ENCODE measurements at places on chromosomes 5 and 9.

GRCh38 chr5:173781816-173782670 is 106.1 kb upstream of the CPEB4 start:
- DNase-seq, result peak; percentile 46

- no peak for DNase-seq
Measured at GRCh38 chr5:68456756-68457217, 241.2 kb downstream of the PIK3R1 start.

DNA sequence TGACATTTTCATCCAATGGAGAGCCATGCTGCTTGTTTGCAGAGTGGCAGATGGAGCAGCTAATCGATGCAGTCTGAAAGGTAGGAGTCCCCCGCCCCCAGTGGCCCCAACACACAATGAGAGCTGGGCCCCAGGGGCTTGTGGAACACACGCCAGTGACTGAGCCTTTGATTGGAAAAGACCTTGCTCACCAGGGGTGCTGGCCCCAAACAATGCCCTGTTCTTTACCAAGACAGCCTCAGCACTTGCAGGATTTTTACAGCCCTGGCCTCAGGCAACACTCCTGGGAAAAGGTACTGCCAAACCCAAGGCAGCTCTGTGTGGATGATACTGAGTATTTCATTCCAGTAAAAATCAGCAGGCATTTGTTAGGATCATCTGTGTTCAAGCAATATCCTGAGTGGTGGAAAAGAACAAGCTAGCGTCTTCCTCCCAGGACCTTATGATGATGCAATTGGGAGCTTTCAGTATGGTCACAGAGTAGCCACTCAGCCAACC is 276.8 kb upstream of the CLINT1 start:
- no peak for DNase-seq

GRCh38 chr5:59716966-59717500 is 176.5 kb downstream of the PDE4D start:
- DNase-seq, result no peak

DNA sequence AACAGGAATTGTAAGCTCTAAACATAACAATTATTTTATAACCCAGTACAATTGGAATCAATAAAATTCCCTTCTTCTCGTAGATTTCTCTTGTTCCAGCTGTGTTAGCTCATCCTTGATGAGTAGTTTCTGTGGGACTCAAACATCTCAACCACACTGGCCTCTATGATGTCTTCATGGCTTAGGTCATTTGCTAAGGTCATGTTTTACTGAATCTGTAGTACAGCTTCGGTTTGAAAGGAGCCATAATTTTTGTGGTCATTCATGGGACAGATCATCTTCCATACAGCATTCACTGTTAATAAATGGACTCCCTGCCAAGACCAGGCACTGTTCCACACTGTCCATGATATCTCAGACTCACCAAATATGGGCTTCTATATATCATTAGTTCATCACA is 369.0 kb upstream of the RFX3 start:
- DNase-seq, result no peak

GRCh38 chr5:179610109-179610902 is 13.2 kb downstream of the HNRNPH1 start:
- no peak for DNase-seq

DNA sequence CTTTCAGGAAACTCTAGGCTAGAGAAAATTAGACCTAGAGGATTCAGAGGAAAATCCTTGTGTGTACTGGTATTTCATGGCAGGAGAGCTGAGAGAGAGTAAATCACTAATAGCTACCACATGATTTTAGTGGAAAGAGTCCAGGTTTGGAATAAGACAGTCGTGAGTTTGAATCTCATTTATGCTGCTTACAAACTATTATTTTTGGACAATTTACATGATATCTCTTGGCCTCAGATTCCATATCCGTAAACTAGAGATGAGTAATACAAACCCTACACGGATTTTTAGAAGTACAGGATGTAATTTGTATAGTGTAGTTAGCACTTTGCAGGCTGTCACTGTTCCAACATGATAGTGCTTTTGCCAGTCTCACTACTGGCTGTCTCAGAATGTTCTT is 2.7 kb downstream of the IL31RA start:
- no peak for DNase-seq

GRCh38 chr5:13910637-13911288 is 33.7 kb downstream of the DNAH5 start:
- DNase-seq, result no peak

Data from GF-D8 (cell line).